Left hindlimb (tissue), 1 donor: ENCODE measurements at places on chromosomes 4 and X.

GRCh38 chr4:105474099-105474518 is 247 bp upstream of the PPA2 start:
- peak; percentile 91 for DNase-seq

DNA sequence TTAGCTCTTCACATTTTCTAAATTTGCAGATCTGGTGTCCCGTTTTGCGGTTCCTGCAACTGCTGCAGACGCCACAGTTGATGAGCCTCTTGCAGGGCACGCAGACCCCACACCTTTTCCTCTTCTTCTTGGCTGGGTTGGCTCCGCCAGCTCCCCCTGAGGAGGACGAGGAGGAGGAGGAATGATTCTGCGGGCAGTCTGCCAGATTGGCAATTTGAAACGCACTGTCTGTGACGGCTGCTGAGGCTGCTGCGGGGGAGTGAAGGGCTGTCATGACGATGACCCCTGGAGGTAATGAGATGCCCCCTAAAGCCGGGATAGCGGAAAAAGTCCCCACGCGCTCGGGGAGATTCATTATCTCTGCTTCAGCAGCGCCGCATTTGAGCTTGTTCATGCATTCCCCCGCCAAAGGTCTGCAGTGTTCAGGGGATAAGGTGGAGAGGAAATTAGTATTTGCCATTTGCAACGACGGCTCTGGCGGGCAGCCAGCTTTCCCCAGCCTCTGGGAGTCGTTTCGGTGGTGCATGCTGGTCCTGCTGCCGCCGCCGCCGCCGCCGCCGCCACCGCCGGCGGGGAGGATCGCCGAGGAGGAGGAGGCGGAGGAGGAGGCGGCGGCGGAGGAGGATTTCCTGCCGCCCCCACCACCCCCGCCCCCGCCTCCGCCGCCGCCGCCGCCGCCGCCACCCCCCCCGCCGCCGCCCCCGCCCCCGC is 3.8 kb downstream of the CXXC4 start:
- peak; percentile 85 for DNase-seq

GRCh38 chr4:98546910-98547594 is 111.4 kb downstream of the TSPAN5 start:
- peak; percentile 60 for DNase-seq

DNA sequence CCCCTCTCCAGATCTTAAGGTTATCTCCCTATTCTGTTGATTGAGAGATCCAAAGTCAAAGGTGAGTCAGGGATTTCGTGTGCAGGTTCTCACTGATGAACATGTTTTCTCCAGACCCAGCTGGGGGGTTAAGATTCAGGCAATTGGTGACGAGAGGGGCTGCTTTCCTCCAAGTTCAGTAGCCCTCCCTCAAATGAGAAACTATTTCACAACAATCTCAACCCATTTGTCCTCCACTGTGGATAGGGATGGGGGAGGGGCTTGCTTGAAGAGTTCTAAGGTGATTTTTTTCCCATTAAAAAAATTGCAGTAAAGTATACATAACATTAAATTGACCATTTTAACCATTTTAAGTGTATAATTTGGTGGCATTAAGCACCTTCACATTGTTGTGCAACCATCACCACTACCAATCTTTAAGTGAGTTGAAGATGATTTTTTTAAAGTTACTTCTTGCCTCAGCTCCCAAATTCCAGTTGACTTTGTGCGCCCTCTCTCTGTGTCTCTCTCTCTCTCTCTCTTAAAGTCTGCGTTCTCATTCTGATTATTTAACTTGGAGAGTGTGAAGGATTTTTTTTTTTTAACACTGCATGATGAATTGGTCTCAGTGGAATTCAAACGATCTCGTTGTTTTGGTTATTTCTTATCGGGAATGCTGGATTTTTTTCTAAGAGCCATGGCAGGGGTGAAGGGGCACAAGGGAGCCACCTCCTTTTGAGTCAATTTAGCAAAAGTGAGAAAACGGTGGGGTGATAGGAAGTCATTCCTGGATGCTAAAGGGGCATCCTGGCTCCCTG is 175.9 kb downstream of the SHROOM3 start:
- no peak for DNase-seq

- no peak for DNase-seq
Measured at GRCh38 chrX:45472968-45473367, 272.3 kb upstream of the DIPK2B start.

DNA sequence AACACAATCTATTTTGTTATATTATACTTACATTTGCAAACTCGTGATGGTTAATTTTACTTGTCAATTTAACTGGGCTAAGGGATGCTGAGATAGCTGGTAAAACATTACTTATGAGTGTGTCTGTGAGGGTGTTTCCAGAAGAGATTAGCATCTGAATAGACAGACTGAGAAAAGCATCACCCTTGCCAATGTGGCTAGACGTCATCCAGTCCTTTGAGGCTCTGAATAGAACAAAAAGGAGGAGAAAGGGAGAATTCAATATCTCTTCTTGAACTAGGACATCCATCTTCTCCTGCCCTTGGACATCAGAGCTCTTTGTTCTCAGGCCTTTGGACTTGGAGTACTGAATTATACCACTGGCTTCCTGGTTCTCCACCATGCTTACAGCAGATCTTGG is 154.6 kb downstream of the EPHA5 start:
- no peak for DNase-seq

- DNase-seq: no peak
Measured at GRCh38 chrX:18649498-18649951, 22.4 kb downstream of the RS1 start.

GRCh38 chr4:54386042-54386669 is 157.1 kb downstream of the PDGFRA start:
- no peak for DNase-seq

DNA sequence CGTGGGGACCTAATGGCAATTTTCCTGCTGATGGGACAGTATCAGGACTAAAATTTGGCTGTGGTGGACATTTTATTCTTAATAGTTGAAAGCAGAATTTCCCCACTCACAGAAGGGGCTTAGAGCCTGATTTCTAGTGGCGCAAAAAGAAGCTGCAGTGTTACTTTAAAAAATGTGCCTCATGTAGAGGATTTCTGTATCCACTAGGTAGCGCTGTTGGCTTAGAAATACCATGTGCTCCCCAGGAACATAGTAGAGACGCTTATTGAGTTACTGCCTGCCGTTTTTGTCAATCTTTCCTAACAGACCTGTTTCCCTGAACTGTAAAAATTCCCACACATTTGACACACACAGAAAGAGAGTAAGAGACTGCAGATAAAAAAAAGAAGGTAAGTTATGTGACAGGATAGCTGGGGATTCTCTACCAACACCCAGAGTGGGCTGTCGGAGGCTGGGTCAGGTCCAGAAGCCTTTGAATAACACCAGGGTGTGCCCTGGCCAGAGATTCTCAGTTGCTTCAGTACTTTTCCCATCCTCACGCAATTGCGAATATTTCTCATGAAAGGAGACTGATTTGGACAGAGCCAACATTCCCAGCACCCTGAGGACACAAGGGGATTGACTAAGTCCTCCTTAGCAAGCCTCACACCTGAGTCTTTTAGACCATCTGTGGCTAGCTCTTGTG is 88.4 kb downstream of the ZXDA start:
- no peak for DNase-seq

GRCh38 chr4:139822391-139822790 is 156.8 kb downstream of the MGST2 start:
- no peak for DNase-seq

DNA sequence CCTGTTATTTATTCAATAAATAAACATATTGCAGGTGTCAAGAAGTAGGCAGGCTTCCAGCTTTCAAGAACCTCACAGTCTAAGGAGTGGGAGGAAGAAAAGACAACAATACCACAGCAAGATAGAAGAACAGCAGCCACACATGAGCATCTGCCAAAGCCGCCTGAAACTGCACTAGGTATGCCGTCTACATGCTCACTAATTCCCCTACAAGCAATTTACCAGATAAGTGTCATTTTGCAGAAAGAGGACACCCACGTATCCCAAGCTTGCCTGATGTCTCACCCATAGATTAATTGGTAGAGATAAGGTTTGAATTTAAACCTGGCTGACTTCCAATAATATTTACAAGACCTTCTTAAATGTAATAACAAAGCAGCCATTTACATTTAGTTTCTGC is 439.4 kb upstream of the CPEB2 start:
- DNase-seq: no peak

GRCh38 chrX:108165383-108166111 is 74.0 kb downstream of the ATG4A start:
- no peak for DNase-seq

- peak; percentile 28 for DNase-seq
Measured at GRCh38 chrX:14529290-14529989, at the start of gene GLRA2. Gene GLRA2, plus strand, starts transcription at chrX:14529536. Its CDS starts 522 bp downstream, at chrX:14530058.

DNA sequence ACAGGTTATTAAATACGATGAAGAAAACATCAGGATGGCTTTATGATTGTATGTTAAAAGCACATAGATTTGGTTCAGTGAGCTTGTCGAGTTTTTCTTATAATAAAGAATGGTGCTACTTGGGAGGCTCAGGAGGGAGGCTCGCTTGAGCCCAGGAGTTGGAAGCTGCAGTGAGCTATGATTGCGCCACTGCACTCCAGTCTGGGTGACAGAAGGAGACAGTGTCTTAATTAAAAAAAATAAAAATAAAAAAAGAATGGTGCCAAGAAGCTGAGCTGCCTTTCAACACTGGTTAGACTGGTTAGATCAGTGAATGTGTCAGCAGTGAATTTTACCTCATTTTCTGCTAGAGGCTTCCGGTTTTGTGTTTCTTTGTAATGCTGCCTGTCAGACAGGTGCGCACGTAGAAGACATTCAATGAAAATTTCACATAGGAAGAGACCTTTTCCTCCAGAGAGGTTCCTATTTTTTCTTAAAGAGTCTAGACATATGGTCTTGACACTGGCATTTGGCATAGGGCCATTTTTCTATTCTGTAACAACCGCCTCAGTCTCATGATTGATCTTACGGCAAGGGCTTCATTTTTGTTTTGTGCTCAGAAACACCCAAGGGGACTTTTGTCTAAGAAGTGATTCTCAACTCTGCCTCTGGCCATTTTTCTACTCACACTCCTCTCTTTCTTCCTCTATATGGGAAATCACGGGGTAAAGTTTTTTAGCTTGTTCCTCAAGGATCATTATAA is 15.0 kb upstream of the ARSF start:
- no peak for DNase-seq

- DNase-seq: no peak
Measured at GRCh38 chr4:94354474-94354896, 11.8 kb upstream of the HPGDS start.
